ENCODE measurements at places on chromosomes 3 and 15.

- no peak for DNase-seq
Observed at GRCh38 chr3:142705198-142705597, 18.6 kb upstream of the TRPC1 start.

- DNase-seq, result no peak
Observed at GRCh38 chr3:50122071-50122470, 33.1 kb upstream of the SEMA3F start.

DNA sequence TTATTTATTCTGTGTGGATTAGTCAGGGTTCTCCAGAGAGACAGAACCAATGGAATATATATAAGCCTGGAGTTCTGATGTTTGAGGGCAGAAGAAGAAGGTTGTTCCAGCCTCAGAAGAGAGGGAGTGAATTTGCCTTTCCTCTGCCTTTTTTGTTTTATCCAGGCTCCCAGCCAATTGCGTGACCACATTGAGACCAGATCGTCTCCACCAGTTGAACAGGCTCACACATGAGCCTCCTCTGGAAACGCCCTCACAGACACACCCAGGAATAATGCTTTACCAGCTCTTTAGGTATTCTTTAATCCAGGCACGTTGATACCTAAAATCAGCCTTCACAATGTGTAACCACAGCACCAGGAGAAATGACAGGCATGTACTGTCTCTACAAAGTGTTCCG lies 923.1 kb downstream of the TBL1XR1 start:
- no peak for DNase-seq

- no peak for DNase-seq
Observed at GRCh38 chr3:160152638-160153037, 72.6 kb upstream of the C3orf80 start.

DNA sequence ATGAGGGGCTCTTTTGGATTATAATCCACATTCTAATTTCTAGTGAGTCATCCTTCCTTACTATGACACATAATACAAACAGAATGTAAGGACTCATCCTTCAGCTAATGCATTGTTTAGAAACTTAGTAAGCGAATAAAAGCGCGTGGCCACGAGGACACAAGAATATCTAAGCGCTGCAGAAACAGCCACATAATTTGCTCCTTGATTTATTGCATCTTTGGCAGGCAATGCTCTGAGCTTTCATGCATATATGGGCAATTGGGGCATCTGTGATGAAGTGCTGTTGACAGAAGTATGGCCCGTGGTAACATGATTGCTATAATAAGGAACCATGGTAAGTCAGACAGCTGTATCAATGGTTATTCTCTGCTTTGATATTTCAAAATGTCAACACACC lies 191.3 kb upstream of the ZNF385D start:
- DNase-seq, result peak; percentile 8

GRCh38 chr3:171320750-171321558 lies 139.3 kb downstream of the TNIK start:
- DNase-seq, result no peak

GRCh38 chr3:138329984-138330293 lies 288 bp upstream of the NME9 start:
- DNase-seq, result no peak

GRCh38 chr3:97822359-97822775 lies 556 bp downstream of the CRYBG3 start:
- peak; percentile 39 for DNase-seq

DNA sequence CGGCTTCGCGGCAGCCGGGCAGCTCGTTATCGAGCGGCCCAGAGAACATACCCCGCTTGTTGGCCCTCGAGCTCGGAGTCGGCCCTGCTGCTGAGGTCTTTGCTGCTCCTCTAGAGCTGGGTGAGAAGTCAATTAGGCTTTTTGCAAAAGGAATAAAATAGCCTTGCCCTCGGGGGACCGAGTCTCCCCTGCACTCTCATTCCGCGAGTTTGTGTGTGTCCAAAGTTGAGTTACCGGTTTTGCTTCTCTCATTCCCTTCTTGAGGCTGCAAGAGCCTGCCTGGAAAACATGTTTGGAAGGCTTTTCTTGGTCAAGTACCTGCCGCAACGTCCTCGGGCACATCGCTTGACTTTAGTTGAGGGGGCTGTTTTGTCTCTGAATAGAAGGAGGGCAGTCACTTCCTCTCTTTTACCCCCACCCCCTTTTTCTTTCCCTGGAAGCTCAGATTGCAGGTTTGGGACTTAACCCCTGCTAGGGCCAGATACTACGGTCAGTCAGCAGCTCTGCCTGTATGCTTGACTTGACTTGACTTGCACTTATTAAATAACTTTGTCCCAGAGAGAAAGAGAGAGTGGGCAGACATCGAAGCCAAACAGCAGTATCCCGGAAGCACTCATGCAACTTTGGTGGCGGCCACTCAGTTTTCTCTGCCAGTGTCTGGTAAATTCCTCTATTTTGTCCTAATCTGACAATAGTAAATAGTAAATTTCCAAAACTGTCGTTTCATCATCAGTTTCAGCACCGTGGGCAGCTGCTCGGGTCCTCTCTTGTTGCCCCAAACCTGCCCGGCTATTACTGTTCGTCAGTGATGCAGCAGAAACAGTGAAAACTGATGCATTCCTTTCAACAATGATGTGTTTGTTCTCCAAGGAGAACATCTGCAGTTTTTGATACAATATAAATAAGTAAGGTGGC lies 609 bp downstream of the RNF13 start:
- peak; percentile 47 for DNase-seq

- DNase-seq, result peak; percentile 64
Observed at GRCh38 chr15:98518823-98519561, 129.3 kb upstream of the IGF1R start.

DNA sequence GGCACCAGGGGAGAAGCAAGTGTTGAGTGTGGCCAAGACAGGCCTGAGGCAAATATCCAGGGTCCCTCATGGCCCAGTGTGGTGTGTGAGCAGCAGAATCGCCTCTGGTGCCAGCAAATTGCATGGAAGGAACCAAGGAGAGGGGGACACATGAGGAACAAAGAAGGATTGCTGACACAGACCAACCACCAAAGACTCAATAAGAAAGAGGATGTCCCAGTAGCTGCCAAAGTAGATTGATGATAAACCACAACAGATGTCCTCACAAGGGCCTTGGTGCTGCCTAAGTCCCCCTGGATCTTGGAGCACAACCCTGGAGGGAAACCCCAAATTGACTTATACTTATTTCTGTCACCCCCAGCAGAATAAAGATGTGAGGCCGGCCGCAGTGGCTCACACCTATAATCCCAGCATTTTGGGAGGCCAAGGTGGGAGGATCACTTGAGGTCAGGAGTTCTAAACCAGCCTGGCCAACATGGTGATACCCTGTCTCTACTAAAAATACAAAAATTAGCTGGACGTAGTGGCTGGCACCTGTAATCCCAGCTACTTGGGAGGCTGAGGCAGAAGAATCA lies 10.6 kb downstream of the SRGAP3 start:
- no peak for DNase-seq

- DNase-seq, result no peak
Observed at GRCh38 chr15:43648649-43649429, at the start of gene CATSPER2. TSS of gene CATSPER2 (minus strand) at chr15:43648844. CDS start at chr15:43648061, 783 bp downstream.

GRCh38 chr15:85804481-85805170 lies 9.9 kb upstream of the KLHL25 start:
- DNase-seq, result no peak

GRCh38 chr3:2274526-2274925 lies 175.9 kb downstream of the CNTN4 start:
- no peak for DNase-seq

DNA sequence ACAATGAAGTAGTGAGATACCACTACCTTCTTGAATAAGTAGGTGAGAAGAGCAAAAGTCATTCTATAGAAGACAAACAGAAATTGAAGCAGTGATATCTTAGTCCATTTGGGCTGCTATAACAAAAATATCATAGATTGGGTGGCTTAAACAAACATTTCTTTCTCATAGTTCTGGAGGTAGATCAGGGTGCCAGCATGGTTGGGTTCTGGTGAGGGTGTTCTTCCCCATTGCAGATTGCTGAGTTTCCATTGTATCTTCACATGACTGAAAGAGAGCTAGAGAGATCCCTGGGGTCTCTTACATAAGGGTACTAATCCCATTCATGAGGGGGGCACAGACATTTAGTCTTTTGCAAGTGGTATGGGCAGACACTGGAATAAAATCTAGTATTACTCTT lies 32.9 kb upstream of the IFT57 start:
- no peak for DNase-seq

DNA sequence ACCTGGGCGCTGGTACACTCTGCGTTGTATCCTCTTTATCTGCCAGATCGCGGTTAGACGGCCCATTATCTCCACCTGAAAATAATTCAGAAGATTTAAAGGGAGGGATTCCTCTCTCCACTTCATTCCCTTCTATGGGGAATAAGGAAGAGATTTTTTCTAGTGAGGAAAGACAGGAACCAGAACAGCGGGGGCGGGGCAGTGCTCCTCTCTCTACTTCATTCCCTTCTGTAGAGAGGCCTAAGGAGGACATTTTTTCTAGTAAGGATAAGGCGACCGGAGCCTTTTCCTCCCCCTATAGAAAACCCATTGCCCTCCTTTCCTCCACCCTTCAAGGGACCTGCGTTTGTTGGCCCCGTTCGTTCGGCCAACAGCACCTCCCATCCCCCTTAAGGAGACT lies 8.3 kb upstream of the LIPH start:
- DNase-seq, result no peak

Measured in renal cortical epithelial cell (primary cell).